ENCODE measurements at places on chromosomes 6 and 20.

- no peak for DNase-seq
Measured at GRCh38 chr20:4151991-4152695, 136.8 kb upstream of the RNF24 start.

DNA sequence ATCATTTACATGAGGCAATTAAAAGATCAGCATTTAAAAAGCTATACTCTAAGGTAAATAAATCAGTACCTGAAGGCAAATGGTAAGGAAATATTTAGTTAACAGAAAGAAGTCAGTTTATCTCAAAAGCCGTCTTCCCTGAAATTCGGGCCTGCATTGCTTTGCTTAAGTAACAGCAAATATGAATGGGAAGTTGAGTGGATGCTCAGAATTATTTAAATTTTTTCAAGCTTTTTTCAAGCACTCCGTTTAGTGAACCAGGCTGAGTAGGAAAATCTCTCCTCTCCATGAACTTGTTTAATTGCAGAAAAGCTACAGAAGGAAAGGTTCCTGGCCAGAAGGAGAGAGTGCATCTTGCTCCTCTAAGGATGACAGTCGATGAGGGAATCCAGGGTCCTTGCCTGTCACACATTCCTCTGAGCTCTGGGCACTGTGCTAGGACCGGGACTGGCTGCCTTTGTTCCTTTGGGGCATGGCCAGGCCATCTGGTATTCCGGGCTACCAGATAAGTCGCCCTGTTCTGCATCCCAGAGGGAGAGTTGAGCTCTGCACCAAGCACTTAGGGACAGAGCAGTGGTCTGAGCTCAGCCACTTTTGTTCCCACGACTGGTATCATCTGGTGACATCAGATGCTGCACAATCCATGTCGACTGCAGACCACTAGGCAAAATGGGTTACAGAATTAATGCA lies 77.6 kb downstream of the RIN2 start:
- no peak for DNase-seq

- DNase-seq = no peak
Measured at GRCh38 chr20:20000211-20000968, 16.8 kb upstream of the NAA20 start.

- DNase-seq = no peak
Measured at GRCh38 chr6:79981652-79982051, 22.8 kb upstream of the TTK start.

DNA sequence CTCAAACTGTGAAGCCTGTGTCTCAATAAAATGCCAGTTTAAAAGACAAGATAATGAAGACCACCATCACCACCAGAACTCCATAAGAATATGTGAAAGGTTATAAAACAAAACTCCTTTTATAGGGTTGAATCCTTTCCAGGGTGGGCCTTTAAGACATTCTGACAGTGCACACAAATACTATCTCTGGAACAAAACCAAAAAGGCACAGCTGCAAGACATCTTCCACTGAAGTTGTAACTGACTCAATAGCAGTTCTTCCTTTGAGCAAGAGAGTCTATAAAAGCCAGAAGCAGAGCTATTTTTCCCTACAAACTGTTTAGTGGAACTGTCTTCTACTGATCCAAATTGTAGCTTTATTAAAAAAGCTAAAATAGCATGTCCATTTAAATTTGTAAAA lies 81.6 kb downstream of the EPB41L2 start:
- no peak for DNase-seq

- DNase-seq = no peak
Measured at GRCh38 chr20:1225263-1225782, 521 bp upstream of the RAD21L1 start.

DNA sequence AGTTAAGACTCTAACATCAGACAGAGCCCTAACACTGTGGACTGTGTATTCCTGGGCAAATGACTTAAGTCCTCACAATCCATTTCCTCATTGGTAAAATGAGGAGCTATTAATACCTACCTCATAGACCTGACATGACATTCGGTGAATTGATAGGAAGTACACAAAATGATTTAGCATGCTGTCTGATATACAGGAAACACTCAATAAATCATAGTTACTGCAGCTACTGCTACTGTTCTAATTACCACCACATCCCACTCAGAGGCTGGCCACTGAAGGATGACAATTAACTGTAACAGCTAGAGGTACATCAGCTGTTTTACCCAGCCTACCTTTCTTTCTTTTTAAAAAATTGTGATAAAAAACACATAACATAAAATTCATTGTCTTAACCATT lies 87.7 kb downstream of the PLCG1 start:
- DNase-seq = no peak

DNA sequence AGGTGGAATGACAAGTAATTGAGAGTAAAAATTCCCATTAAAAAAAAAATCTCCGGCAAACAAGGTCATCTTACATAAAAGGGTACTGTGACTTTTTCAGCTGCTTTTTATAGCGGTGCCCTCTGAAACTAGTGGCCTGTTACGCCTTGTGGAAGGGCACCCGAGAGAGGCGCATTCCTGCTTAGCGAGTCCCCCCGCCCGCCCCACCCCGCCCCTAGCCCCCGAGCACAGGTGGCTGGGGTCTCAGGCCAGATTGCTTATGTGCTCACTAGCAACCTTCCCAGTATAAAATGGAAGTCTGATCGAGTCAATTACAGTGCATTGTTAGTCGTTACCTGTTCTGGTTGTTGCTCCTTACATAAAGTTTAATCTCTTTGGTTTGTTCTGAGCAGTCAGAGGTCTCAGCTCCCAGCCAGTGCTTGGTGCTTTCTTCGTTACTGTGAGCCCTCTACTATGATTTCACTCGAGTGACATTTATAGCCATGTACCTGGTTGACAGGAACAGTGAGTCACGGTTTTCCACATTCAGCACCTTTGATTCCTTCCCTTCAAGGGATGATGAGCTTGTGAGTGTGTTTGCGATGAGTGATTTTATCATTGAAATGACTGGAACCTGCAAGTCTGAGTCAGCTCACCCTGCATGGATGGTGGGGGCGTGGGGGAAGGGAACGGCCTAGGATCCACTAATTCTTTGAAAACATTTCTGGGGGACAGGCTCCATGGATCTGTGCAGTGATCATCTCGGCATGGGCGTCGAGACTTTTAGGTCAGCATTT lies 47.6 kb downstream of the ZDHHC14 start:
- no peak for DNase-seq

GRCh38 chr6:5091210-5092069 lies 6.3 kb downstream of the PPP1R3G start:
- no peak for DNase-seq

DNA sequence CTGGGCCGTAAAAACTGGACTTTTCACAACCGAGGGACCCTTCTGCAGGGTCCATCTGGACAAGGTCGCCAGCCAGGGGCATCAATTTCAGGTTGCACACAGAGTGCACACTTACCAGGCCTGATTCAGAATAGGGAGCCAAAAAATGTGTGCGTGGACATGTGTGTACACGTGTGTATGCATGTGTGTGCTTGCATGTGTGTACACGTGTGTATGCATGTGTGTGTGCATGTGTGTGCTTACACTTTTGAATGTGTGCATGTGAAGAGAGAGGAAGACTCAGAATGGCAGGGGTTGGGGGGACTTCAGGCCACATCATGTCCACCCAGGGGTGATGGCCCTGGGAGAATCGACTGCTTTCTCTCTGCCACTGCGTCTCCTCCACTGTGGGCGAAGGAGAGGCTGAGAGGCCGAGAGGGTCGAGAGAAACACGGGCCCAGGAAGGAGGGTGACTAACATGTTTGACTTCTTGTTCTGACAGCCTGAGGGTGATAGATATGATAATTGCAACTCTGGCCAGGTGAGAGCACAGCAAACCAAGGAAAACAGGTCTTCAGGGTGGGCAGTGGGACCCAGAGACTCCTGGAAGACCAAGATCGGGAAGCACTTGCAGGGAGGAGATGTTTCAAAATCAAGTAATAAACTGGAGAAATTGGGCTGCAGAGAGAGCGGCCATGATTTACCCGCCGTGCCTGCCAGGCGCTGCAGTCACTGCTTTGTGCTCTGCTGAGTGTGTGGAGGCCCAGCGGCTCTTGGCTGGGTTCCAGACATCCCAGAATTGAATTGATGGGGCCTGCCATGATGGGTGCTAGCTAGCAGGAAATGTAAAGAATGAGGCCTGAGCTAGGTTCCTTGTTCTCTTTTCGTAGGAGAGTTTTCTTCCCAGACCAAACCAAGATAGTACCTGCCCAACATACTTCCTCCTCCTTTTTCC lies 310.8 kb downstream of the QKI start:
- DNase-seq = no peak

GRCh38 chr6:113809826-113810225 lies 47.3 kb upstream of the MARCKS start:
- no peak for DNase-seq

DNA sequence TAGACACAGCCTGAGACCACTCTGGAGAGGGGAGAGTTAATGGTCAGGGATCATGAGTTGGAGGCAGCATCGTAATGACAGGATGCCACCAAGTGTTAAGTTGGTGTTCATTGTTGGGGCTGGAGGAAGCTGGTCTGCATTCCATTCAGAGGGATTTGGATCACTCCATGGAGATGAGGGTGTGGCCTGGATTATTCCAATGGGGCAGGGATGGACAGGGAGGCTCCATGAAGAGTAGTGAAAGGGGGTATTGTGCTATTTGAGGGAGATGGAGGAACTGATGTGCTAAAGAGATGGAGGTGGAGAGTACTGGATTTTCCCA lies 1.1 kb downstream of the SAPCD1 start:
- DNase-seq = no peak

- DNase-seq = peak; percentile 73
Measured at GRCh38 chr20:49979030-49979832, 3.5 kb upstream of the SNAI1 start.

- DNase-seq = no peak
Measured at GRCh38 chr6:69771158-69771906, 25.5 kb downstream of the LMBRD1 start.

DNA sequence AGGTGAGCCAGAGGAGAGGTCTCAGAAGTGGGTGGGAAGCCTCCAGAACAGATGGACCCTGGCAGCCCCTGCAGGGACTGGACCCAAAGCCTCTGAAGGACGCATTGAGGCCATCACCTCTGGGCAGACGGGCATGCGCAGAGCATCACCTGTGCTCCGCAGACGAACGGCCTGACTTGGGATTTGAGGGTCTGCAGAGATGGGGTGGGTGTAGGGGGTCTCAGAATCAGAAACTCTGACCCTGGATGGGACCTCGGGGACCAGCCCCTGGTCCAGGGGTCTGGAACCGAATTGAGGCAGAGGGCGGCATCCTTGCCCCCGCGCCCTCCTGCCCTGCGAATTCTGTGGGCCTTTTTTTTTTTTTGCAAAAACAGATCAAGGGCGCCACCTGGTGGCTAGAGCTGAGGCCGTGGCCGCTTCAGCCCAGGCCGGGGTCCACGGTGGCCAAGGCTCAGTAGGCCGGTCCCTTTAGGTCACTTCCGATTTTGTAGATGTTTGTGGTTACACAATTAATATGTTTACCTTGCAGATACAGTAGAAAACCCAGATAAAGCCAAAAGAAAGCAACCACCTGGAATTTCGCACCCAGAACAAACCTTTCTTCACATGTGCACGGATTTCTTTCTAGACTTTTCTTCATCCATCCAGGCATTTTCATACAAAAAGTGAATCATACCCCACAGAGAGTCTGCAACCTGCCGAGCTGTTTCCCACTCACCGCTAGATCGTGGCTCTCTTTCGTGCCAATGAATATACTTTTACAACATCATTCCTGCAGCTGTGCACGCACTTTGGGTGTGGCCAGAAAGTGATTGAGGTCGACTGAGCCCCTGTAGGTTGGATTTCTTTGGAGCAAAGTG lies 25.9 kb downstream of the ZBP1 start:
- DNase-seq = peak; percentile 61

- DNase-seq = no peak
Measured at GRCh38 chr6:105374010-105374420, 28.9 kb downstream of the PREP start.

GRCh38 chr6:69398729-69399128 lies 398.1 kb downstream of the LMBRD1 start:
- no peak for DNase-seq

GRCh38 chr6:144296973-144297372 lies 11.8 kb downstream of the UTRN start:
- no peak for DNase-seq

DNA sequence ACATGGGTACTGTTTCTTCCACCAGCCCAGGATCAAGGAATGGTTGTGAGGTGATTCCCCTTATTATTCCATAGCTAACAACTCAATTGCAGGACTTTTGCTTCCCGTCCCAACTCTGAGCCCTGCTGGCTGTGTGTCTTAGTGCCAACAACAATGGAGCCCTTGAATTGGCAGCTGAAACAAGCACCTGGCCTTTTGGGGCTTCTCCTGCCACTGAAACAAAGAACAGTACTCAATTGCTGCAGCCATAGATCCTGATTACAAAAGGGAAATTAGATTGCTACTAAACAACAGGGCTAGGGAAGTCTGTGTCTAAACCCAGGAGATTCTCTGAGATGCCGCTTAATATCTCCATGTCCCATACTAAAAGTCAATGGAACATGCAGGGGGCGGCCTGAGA lies 61.3 kb upstream of the CARMIL1 start:
- DNase-seq = no peak

GRCh38 chr6:150813319-150813992 lies 52.0 kb upstream of the MTHFD1L start:
- DNase-seq = no peak

GRCh38 chr6:40249935-40250334 lies 315.7 kb upstream of the MOCS1 start:
- DNase-seq = no peak

GRCh38 chr20:48711696-48712464 lies 115.9 kb downstream of the PREX1 start:
- no peak for DNase-seq

- no peak for DNase-seq
Measured at GRCh38 chr6:56695702-56696101, 53.0 kb upstream of the DST start.
